ENCODE measurements at places on chromosomes 5 and 9.

DNA sequence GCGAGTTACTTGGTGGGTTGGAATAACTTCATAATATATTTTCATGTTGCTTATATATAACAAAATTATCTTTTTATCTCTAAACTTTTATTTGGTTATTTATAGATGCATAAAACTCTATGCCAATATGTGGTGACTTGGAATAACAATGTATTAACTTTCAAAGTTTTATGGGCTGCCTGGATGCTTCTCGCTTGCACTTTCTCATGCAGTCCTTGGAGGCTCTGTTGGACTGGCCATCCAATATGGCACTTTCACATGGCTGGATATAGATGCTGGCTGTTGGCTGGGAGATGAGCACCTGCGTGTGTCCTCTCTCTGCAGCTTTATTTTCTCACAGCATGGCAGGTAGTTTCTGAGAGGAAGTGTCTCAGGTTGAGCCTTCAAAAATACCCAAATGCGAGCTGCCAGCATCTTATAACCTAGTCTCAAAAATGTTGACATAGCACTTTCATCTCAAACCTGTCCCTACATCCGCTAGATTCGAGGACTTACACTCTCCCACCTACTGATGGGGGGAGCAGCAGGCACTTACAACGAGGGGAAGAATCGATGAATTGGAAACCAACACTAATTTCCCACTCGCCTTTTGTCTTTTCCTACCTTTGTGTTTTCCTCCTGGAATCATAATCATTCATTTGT, 48.3 kb upstream of the SMARCA2 start:
- DNase-seq = no peak

GRCh38 chr9:90872835-90873294, 71.2 kb downstream of the SYK start:
- no peak for DNase-seq

- no peak for DNase-seq
Observed at GRCh38 chr9:2260417-2261306, 245.5 kb downstream of the SMARCA2 start.

GRCh38 chr9:83106263-83106662, 43.3 kb upstream of the RASEF start:
- no peak for DNase-seq

GRCh38 chr5:109691996-109692395, 2.3 kb downstream of the MAN2A1 start:
- no peak for DNase-seq

DNA sequence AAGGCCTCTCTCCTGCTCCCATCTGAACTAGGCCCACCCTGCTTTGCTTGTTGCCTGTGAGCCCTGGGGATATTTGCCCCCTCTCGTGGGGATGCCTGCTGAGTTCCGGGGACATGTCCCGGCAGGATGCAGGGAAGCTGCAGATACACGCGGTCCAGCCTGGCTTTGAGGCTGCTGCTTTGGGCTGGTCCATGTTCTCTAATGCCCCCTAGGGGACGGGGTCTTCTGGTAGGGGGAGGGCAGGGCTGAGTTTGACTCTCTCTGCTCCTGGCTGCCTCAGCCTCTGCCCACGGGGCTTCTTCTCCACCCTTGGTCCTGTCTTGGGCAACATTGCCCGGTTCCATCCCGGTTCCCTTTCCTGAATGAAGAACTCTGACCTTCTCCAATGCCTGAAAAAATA, 84.9 kb upstream of the ASS1 start:
- no peak for DNase-seq

DNA sequence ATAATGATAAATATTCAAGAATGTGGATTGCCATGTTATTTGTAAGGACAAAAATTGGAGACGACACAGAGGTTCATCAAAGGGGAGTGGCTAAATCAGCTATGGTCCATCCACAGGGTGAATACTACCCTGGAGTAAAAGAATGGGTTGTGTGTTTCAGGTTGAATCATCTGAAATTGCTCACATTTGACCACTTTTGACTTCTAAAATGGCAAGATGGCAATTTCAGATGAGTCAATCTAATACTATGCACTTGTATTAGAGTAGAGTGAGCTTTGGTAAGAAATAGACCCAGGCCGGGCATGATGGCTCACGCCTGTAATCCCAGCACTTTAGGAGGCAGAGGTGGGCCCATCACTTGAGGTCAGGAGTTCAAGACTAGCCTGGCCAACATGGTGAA, 131.8 kb downstream of the GAPVD1 start:
- DNase-seq = no peak

- DNase-seq = no peak
Observed at GRCh38 chr5:111254613-111255012, 30.4 kb downstream of the CAMK4 start.

DNA sequence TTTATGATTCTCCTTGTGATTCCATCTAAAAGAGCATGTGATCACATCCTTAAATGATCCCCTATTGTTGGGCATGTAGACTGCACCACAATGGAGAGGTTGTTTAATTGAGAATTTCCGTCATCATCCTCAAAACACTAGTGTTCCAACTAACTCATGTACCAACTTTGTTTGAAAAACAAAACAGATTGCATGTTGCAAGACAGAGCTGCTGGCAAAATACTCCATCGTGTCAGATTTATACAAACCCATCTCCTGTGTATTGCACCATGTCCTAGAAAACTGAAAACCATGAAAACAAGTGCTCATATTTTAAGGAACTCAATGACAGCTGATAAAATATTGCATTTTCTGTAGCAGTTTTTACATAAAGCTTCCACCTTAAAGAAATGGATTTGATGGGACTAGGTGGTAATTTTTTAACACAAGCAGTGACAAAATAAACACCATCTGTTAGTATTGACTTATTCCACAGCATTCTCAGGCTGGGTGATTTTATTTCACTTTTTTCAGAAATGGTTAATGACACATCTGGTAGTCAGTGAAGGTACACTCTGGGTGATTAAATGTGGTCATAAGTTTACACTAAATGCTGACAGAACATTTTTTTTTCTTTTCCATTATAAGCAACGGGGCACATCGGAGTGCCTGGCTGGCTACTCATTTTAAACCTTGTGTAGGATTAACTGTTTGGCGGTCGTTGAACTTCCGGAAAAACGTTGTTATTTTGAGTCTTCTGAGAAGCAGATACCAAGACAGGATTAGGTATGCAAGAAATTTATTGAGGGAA, 602.9 kb upstream of the WWC1 start:
- DNase-seq = no peak

GRCh38 chr5:117065800-117066199, 491.2 kb upstream of the SEMA6A start:
- no peak for DNase-seq

GRCh38 chr9:32177396-32177795, 207.0 kb upstream of the ACO1 start:
- no peak for DNase-seq

DNA sequence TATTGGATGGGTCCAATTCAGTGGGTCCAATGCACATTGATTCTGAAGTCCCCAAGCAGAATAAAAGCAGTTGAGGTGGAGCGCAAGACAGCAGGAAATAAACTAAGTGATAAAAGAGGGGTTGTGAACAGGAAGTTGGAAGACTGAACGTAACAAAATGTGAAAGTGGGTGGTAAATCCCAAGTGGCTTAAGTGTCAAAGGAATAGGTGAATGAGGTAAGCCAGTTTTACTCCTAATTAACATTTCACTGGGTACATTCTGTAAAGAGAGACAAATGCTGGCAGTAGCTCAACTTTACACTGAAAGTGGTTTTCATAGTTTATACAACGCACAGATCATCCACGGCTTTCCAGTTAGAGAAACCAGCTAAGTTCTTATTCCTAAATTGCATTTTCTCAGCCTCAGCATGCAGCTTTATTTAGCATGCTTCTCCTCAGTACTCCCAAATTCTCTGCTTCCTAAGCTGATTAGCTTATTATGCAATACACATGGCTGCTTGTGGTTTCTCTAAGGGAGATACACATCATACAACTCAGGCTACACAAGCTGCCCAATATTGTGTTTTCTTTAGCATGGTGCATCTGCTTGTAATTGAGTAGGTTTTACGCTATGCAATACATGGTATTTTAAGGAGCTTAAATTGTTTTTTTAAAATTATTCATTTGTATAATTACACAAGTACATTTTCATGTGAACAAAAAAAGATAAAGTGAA, 34.2 kb upstream of the HSD17B4 start:
- DNase-seq = no peak

DNA sequence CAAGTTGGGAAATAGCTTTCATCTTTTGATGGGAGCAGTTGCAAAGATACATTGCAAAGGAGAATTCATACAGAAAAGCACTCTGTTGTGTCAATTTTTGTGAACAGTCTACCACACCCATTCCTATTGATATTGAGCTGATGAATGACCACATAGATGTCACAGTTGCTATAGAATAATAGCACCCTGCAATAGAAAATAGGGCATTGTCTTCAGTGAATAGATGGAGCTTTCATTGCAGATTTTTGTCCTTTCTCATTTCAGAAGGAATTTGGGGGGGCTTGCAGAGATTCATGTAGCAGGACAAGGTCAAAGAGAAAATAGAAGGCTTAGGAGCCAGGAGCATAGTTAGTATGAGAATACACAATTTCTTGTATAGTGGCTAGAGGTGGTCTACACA, 237.9 kb downstream of the TMEM38B start:
- DNase-seq = no peak

GRCh38 chr5:59487772-59488729, 405.5 kb downstream of the PDE4D start:
- DNase-seq = no peak

- no peak for DNase-seq
Observed at GRCh38 chr9:93126825-93127368, 7.2 kb downstream of the NINJ1 start.

DNA sequence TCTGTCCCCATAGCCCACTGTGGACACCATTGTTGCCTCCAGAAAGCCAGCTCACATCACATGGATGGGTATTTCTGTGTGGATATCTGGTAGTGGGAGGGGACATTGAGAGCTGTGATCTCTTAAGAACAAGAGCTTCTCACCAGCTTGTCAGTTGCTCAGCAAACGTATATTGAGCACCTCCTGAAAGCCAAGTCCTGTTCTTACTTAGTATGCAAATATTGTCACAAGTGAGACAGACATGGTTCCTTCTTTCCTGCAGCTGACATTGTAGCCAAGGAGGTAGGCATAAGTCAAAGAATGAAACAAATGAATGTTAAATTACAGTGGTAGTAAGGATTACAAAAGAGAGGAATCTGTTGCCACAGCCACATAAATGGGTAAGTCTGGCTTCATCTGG, 3.8 kb downstream of the TCOF1 start:
- DNase-seq = no peak

GRCh38 chr9:130445268-130445983, 665 bp downstream of the ASS1 start:
- DNase-seq = no peak

DNA sequence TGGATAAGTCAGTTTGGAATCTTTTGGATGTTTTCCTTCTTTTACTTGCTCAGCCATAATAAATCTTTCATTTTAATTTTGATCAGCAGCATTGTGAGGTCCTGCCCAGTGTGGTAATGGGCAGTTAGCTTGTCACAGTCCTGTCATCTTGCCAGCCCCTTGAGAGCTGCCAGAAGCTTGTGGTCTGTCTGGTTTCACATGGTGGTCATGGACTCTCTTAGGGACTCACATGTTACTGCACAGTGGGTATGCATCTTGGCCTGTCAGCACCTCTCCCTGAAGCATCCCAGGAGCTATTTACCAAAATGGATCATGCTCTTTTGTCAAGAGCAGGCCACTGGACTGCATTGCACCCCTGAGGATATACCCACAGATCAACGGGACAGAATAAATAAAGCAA, 60.3 kb downstream of the DAPK1 start:
- DNase-seq = no peak

DNA sequence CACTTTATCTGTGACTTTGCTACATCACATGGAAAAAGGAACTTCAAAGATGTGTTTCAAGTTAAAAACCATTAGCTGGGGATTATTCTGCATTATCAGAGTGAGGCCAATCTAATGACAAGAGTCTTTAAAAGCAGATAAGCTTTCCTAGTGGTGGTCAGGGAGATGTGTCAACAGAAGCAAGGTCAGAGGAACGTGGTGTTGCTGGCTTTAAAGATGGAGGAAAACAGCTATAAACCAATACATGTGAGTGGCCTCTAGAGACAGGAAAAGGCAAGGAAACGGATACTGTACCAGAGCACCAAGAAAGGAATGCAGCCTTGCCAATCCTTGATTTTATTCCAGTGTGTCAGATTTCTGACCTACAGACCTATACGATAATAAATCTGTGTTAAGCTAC, 204.2 kb downstream of the TAF11L14 start:
- no peak for DNase-seq

GRCh38 chr5:35430381-35431162, 187.1 kb upstream of the SPEF2 start:
- DNase-seq = no peak

All from immature natural killer cell (primary cell).